ENCODE measurements at places on chromosomes 2 and 18. TPM values are rescaled to one million over a fixed set of nuclear protein-coding genes. Genes with fewer than 3 reads are reported as not detected.
A peak's percentile ranks its signal among the peaks of the same experiment; 100 is the strongest.

DNA sequence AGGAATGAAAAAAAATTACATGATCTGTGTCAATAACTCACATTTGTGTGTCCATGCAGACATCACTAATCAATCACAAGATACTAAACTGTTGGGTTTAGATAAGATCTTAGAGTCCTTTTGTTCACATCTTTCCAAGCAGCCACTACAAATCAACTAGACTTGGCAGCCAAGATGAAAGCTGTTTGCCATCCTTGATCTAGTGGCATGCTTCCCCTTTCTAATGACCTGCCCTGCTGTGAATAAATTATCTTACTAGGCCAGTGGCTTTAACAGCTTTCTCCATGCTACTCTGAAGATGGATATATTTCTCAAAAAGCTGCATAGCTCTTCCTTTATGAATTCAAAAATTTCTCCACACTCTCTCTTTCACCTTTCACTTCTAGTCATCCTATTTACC, 1338.0 kb upstream of the ACVR2A start:
- no peak for DNase-seq

COX7A2L gene
- total RNA-seq = 185 TPM

GRCh38 chr2:230907361-230908091, 17.5 kb downstream of the GPR55 start:
- DNase-seq = no peak

YIPF4 gene
- total RNA-seq = 12.1 TPM

DNA sequence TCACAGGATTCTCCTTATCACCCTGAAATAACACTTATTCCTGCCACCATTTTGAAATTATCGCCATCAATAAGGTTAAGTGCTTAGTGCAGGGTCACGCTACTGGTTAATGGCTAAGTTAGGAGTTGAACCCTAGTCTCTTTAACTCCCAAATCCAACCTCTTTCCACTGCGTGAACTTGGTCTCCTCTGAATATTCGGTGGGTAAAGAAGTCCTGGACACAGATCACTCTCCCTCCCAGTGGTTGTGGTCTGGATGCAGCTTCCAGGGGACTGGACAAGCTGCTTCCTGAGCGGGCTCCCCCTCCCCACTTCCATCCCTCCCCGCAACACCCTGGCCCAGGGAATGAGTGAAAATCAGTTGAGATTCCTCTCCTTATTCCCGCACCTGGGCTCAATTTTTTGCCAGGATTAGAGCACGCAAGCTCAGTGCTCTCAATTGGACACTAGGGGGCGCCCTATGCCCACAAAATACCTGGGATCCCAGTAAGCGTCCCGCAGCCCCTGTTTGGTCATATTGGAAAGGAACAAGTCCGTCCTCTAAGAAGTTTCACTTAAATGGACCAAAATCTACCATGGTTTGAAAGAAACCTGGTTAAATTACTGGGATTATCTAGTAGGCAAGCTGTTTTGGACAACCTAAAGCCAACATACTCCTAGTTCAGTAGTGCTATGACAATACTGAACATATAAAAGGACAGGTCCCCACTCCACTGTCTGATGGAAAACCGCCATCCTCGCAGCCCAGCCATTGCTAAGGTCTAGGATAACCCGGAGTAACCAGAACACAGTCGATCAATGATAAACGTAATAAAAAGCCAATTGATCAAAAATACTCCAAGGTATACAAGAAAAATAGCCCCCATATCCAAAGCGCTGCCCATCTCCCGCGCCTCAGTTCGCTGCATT, 40.4 kb downstream of the DHRS9 start:
- DNase-seq = peak; percentile 73

DNA sequence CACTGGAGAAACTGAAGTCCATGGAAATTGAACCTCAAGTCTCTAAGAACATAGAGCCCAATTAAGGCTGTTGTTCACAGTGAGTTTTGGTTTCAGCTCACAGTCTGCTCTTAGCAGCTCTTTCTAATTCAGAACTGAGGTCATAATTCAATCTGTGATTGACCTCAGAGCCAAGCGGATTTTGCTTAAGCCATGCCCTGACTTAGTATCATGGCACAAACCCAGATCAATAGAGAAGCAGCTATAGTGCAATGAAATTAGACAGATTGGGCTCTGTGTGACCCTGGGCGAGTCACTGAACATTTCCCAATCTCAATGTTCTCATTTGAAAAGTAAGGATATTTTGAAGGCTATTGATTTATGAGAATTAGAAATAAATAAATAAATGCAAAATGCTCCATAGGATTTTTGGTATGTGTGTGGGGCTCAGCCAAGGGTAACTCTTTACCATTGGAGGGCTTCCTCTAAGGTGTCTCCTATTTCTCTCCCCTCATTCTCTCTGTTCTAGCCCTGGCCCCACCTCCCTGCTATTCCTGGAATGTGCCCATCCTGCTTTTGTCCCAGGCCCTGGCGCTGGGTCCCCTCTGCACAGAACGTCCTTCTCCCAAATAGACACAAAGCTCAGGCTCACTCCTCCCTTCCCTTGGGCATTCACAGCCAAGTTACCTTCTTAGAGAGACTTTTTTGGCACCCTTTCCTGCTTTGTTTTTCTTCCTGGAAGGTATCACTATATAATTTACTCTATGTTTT, 239.6 kb downstream of the LPIN1 start:
- no peak for DNase-seq

CPO gene
- total RNA-seq = 0.55 TPM

- no peak for DNase-seq
Observed at GRCh38 chr2:121210691-121211090, 74.3 kb downstream of the TFCP2L1 start.

DNA sequence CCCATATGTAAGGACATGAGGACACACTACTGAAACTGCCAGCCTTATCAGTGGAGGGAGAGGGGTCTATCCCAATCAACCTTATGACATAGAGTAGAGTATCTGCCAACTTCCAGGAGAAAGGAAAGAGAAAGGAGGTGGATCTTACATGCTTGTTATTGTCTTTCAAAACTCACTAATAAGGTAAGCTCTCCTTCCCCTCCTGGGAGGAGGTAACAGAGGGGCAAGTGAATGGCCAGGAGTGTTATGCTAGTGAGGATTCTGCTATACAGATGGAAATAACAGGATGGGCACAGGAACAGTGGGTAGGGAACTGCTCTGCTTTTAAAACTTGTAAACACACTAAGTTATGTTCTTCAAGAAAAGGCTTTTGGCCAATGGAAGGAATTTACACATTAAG, 1020.1 kb downstream of the TDRD15 start:
- no peak for DNase-seq

LIMS4 gene
- total RNA-seq = 10.2 TPM

GRCh38 chr18:12336171-12336613, 28.2 kb downstream of the TUBB6 start:
- DNase-seq = no peak

KYNU gene
- 15.2 TPM for total RNA-seq

DNA sequence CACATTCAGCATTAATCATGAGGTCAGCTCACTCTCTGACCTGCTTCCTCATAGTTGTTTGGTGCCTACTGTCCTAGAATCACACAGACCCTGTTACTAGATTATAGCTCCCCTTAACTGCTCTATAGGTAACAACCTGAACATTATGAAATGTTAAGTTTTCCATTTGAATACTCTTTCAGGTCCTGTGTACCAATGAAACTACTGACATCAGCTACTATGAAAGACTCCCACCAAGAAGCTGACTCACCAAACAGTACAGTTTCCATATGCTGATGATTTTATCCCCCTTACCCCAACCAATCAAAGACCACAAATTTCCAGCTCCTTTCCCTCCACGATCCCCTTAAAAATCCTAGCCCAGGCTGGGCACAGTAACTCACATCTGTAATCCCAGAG, 56.3 kb downstream of the SRBD1 start:
- DNase-seq = no peak

GRCh38 chr2:215736653-215737290, 276.6 kb downstream of the MREG start:
- no peak for DNase-seq

L3MBTL4 gene
- 10.8 TPM for total RNA-seq

- DNase-seq = no peak
Observed at GRCh38 chr2:24969784-24970183, 2.0 kb downstream of the DNAJC27 start.

GRCh38 chr2:200784215-200784614, 27.5 kb upstream of the BZW1 start:
- no peak for DNase-seq

DNA sequence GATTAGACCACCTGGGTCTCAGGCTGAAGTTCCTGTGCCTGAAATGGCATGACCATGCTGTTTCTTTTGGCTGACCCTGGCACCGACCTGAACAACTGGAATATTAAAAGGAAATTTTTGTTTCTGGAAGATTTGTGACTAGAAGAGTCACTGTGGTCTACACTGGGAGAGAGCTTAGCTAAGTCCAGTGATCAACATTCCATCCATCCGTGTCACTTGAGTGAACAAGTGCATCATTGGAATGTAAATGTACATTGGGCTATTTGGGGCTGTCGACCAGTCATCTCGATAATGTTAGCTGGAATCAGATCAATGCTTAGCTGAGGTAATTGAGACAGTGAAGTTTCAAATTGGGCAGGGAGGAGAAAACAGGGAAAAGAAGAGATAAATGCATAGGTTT, 95.4 kb upstream of the CCDC85A start:
- DNase-seq = no peak

UGT1A8 gene
- not detected for total RNA-seq

DNA sequence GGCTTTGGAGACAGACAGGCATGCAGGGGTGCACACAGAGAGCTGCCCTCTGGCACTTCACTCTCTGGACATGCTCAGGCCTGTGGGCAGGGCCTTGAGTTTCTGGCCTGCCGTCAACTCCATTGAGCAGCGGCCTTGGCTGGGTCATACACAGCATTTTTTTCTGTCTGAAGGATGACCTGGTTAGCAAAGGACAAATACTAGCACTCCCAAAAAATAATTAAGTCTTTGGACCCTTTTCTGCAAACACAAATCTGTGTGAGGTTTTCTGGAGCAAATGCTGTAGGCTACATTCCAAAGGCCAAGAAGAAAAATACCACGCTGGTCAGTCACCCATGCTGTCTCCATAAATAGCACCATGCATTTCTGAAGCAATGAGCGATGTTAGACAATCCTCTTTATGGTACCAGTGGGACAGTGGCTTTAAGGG, 124.7 kb upstream of the CTAGE1 start:
- DNase-seq = peak; percentile 69

- no peak for DNase-seq
Observed at GRCh38 chr2:62102402-62102920, 93.5 kb upstream of the B3GNT2 start.

- no peak for DNase-seq
Observed at GRCh38 chr2:204282081-204282480, 263.2 kb upstream of the PARD3B start.

All from adrenal gland (tissue), 19 donors.